ENCODE measurements at places on chromosomes 16 and 17. TPM values are rescaled to one million over a fixed set of nuclear protein-coding genes. Genes with fewer than 3 reads are reported as not detected.
A peak's percentile ranks its signal among the peaks of the same experiment; 100 is the strongest.

- no peak for DNase-seq
Measured at GRCh38 chr17:19237389-19238166, 412 bp downstream of the EPN2 start.

DNA sequence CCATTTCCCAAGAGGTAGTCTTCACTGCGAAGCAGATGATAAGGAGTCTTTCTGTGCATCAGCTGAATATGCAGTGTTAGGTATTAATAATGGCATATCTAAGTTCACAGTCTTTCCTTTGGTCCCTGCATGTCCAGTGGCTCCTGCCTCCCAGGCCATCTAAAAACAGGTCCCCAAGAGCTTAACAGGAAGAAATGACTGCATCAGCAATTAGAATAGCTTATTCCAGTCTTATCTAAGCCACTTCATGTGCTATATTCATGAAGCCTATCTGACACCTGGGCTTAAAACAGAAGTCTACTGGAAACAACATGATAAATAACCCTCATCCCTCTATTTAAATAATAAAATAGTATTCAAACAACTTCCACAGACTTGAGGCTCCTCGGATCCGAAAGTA is 346.1 kb upstream of the ERCC4 start:
- no peak for DNase-seq

DNA sequence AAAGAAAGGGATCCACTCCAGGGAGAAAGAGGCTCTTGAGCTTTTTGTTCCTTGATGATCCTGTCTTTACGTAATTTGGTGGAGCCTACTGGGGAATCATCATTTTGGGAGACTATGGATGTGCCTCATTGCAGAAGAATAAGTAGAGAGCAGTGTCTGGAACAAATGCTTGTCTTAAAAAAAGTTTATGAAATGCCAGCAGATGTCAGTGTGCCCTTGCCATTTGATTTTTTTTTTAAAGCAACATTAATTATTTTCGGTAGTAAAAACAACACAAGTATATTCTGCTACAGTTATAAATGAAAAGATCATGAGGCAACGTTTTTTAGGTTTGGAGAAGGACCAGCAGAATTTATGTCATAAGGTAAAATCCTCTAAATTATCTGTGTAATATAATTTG is 934.8 kb upstream of the EEF2KMT start:
- DNase-seq = no peak

- DNase-seq = no peak
Measured at GRCh38 chr17:36106493-36106835, 2.8 kb downstream of the CCL4 start.

DNA sequence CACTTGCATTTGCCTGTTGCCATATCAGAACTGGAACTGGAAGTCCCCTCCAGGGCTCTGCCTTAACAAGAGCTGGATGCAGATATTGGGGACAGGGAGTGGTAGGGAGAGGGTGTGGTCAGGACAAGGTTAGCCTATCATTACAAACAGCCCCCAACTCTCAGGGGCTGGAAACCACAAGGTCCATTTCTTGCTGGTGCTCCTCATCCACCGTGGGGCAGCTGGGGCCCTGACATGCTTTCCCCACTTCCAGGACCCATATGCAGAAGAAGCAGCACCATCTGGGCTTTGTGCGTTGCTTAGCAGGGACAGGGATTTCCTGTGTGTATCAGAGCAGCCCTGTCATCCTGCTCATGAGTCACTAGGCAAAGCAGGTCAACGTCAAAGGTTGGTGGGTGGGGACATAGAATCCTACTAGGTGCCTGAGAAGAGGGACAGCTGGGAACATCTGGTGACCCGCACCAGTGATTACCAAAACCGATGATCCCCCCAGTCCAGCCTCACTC is 26.9 kb downstream of the RGS9 start:
- no peak for DNase-seq

DNA sequence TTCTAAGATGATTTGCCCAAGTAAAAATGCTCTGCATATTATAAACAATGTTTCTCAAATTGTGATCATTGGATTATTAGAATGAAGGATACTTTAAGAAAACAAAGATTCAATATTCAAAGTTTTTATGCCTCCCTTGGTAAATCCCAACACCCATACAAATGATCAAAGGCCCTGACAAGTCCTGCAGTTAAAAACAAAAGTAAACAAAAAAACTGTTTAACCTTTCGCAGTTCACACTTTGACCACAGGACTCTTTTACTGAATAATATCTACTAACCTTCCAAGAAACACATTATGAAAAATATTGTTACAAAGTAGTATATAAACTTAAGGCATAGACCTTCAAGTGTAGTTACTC is 365.9 kb upstream of the ZFHX3 start:
- DNase-seq = no peak

DNA sequence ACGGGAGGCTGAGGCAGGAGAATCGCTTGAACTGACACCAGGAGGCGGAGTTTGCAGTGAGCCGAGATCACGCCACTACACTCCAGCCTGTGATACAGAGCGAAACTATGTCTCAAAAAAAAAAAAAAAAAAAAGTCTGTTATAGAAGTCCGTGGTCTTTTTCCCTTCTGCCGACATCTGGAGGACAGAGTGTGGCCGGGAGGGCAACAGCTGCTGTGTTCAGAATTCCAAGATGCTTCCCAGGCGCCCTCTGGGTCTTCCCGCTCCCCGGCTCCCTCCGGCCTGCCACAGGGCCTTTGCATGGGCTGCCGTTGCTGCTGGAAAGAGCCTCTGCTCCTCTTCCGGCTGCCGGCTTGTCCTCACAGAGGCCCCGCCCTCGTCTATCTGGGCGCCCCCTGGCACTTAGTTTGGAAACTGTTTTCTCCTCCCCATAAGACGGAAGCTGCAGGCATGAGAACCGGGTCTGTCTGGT is 2.4 kb upstream of the CACNA1H start:
- peak; percentile 9 for DNase-seq

DNA sequence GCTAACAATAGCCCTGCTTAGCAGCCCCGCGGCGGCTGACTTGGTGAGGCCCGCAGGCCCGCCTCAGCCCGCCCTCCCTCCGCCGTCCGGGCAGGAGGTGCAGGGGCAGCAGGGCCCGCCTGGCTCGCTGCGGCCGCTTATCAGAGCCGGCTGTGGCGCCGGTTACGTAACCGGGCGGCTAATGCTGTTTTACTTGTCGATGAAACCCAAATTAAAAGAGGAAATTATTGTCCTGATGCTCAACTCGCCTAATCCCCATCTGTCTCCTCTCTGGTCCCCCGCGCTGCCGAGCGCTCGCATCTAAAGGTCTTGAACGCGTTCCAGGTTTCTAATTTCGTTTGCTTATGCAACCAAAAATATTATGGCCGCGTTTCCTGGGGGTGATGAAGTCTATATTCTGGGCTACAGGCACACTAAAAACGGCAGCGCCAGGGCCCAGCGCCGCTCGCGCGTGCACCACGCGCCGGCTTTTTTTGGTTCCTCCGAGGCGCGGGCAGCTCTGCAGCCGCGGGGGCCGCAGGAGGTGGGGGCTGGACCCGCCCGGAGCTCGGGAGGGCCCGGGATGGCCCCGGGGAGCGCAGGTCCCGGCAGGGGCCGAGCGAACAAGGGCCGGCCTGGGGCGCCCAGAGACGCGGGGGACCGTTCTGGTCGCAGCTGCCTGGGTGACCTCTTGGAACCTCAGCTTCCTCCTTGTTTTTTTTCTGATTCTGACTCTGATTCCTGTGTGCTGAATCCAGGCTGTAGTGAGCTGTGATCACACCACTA is 65.2 kb upstream of the TOB1 start:
- DNase-seq = peak; percentile 88

CHST4 gene
- not detected for total RNA-seq

TVP23A gene
- not detected for total RNA-seq

DNA sequence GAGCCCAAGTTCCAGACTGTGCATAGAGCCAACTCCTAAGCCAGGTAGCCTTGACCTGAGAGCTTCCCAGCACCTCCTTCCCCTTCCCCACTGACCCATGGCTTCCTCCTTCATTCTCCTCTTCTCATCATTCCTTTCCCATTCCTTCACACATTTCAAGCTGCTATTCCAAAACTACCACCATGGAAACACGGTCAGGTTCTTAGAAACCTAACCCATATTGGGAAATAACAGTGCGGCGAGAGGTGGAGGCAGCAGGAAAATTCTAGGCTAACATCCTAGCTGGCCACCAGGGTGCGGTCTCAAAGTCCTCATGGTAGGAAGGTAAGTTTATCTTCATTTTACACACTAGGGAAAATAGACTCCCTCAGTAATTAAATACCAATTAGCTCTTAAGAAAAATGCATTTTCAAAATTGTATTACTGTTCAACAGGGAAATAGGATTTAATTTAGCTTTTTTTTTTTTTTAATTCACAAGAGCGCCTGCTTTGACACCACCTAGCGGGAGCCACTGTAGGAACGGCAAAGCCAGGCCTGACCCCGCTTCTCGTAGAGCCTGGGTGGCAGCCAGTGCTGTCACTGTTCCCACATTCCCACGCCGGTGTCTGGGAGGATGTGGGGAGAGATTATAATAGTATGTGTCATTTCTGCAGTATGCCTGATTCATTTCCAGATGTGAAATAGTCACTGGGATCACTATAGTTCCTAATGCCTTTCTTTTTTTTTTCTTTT is 14.0 kb upstream of the SPHK1 start:
- DNase-seq = peak; percentile 97

RUNDC3A gene
- not detected for total RNA-seq

- peak; percentile 25 for DNase-seq
Measured at GRCh38 chr16:4613636-4614570, 785 bp downstream of the UBALD1 start.

DNA sequence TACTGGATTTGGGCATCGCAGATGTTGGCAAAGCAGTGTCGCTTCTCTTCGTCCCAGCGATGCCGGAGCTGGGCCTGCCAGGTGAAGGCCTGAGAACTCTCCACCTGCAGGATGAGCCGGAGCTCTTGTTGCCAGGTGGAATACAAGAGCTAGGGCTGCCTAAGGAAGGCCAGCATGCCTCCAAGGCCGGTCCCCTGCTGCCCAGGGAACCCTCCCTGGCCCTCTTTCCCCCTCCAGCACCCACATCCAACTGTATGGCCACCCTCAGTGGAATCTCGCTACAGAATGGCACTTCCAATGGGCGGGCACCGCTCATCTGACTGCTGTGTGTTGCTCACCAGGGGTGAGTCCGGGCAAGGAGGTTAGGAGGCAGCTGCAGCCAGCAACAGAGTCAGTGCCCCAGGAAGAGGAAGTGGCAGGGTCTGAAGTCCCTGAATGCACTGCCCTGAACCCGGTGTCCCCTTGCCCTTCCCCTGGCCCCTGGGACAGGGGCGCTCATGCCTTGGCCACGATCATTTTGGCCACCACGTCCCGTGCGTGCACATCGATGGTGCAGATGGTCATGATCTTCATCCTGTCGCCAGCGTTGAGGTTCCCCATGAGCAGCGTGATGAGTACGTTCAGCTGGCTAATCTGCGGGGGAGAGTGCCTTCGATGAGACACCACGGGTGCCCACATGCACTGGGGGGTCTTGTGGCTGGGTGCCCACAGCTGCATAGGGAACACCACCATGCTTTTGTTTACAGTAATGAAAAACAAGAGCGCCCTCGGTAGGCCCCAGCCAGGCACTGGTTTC is 75.8 kb downstream of the DNAH17 start:
- no peak for DNase-seq

DNA sequence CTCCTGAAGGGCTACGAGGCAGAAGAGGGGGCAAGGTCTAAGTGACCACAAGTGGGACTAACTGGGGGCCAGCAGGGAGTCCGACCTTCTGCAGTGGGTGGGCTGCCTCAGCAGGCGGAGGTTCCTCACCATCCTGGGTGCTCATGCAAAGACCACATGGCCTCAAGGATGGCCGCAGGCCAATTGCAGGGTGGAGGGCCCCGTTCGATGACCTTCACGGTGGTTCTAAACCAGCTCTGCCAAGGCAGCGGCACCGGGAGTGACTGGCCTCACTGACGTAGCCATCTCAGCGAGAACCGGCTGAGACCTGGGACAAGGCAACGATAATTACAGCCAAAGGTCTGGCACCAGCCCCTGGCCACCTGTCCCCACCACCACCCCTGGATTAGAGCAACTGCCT is 5.7 kb downstream of the SMIM5 start:
- no peak for DNase-seq

RAB37 gene
- total RNA-seq = 0.09 TPM

DNA sequence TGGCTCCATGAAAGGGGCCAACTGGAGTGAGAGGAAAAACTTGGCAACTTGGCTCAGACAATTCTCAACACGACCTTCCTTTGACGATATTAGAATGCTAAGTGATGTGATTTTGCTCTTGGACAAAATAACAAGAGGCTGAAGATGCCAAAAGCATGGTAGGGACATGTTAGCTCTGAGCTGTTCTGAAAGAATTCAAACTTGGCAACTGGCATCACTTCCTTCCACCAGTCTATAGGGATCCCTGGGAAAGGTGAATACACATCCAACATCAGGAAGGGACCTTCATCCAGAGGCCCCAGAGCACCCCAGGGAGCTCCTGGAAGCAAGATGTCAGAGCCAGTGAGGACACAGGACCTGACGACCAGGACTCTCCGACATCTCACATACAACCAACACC is 4.3 kb downstream of the KRT37 start:
- DNase-seq = peak; percentile 51

DHRS11 gene
- 1.1 TPM for total RNA-seq

FBXO39 gene
- 0.57 TPM for total RNA-seq

RAMP2 gene
- 0.27 TPM for total RNA-seq

GRCh38 chr17:65109990-65110680 is 27.0 kb upstream of the RGS9 start:
- DNase-seq = peak; percentile 79

DNA sequence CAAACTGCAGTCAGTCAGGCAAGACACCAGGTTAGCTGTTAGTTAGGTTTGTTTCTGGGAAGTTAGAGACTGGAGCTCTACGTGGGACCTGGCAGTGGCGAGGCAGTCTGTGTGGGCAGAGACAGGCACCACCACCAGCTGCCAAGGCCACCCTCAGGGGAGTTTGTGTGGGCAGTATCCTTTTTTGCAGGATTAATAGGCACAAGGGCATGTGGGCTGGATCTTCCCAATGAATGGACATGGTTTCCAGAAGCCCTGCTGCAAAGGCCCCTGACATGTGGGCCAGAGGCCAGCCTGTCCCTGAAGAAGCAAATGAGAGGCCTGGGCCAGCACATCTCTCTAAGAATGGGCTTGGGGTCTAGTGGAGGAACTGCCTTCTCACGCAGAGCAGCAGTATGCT is 19.2 kb upstream of the SREBF1 start:
- DNase-seq = no peak

DNA sequence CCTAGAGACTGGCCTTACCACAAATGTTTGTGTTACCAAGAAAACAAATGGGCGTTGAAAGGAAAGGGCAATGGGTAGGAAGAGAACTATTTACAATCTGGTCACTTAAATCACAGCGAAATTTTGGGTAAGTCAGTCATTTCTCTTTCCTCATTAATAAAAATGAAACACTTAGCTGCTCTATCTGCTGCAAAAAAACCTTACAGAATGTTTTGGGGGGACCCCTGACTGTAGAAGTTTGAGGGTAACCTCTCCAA is 742 bp upstream of the NUTF2 start:
- DNase-seq = no peak

LRRC46 gene
- not detected for total RNA-seq
